Ascending aorta (tissue), 2 donors: ENCODE measurements at places on chromosomes 12 and 14. TPM values are rescaled to one million over a fixed set of nuclear protein-coding genes. Genes with fewer than 3 reads are reported as not detected.

Gene CCDC198
- not detected for total RNA-seq

Gene ZC2HC1C
- total RNA-seq: not detected

Gene CMAS
- total RNA-seq: 13.7 TPM

Gene KERA
- total RNA-seq: not detected

Gene FGF23
- total RNA-seq: not detected

Gene KCNH3
- total RNA-seq: not detected

- no peaks in the 10 kb centered on the region for H3K4me1 ChIP-seq
- no peaks in the 10 kb centered on the region for H3K27me3 ChIP-seq
- no peak overlapping the region for H3K27ac ChIP-seq
These were observed 788.9 kb upstream of the TBX3 start for GRCh38 chr12:115472852-115473251.

DNA sequence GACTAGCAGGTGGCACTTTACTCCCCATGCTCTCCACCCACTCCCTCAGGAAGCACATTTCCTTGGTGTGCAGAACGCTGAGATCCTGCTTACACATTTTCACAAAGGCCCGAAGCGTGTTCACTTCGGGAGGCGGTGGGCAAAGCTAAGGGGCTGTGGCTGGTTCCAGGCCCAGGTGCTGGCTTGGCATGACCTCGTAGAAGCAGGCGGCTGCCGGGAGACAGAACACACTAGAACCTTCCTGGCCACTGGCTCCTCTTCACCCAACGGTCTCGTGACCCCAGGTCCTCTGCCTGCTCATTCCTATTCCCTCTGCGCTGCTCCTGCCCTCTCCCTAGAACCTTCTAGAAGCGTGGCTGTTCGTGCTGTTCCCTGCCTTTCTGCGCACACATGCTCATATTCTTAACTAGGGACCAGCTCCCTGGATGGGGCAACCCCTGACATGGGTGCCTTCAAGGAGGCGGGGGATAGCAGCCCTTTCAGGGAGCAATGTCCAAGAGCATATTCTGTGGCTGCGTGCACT lies 43.3 kb downstream of the ATP23 start:
- H3K4me1 ChIP-seq: no peaks in the 10 kb centered on the region
- no peak overlapping the region for H3K27ac ChIP-seq
- no peak overlapping the region for H3K4me3 ChIP-seq
- no peaks in the 10 kb centered on the region for H3K27me3 ChIP-seq
- no peak for DNase-seq

DNA sequence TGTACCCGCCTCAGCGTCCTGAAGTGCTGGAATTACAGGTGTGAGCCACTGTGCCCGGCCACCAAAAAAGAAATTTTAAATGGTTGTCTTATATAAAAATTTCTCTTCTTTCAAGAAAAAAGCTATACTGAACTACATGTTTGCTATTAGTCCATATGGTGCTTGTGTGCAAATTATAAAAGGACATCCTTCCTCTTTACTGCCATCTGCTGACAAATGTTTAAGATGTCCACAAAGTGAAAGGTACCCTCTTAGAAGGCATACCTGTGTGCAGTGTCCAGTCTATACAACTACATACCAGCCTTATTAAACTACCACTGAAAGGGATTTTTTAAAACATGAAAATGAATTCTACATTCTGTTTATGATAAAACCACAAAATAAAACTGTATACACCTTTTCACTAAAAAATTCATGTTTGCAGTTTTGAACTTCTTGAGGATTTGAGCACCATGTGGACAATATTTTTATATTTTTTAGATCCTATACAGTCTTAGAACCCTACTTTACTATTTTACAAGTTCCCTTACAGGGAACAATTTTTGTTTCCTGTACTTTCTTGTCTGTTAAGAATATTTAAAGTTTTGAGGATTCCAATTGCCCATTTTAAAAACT lies 32.8 kb upstream of the TOMM20L start:
- no peaks in the 10 kb centered on the region for H3K27me3 ChIP-seq
- H3K4me1 ChIP-seq: no peaks in the 10 kb centered on the region
- DNase-seq: no peak
- H3K4me3 ChIP-seq: no peak overlapping the region
- H3K36me3 ChIP-seq: peaks cover 75% of the 10 kb centered on the region

DNA sequence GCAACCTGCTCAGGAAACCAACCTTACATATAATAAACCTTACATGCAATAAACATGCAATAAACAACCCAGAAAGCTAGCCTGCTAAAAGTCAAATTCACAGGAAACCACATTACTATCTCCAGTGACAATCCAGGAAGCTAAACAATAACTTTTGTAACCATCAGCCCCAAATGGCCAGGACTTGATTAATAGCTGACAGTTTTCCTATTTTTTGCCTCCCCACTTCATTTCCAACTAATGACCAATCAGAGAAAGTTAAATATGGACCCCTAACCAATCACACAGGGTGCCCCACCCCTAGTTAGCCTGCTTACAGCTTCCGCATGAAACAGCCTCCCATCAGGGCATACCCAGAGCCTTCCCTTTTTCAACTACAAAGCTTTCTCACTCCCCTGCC lies 152.2 kb upstream of the LMNTD1 start:
- H3K27ac ChIP-seq: no peak overlapping the region
- H3K4me3 ChIP-seq: no peak overlapping the region
- no peaks in the 10 kb centered on the region for H3K36me3 ChIP-seq
- H3K27me3 ChIP-seq: no peaks in the 10 kb centered on the region
- no peak for DNase-seq
- H3K4me1 ChIP-seq: no peaks in the 10 kb centered on the region

- H3K4me3 ChIP-seq: no peak overlapping the region
- no peaks in the 10 kb centered on the region for H3K36me3 ChIP-seq
- no peaks in the 10 kb centered on the region for H3K27me3 ChIP-seq
- peak overlapping the region; percentile 51 for H3K27ac ChIP-seq
These were observed 55.5 kb downstream of the SLC16A7 start for GRCh38 chr12:59651229-59651920.

DNA sequence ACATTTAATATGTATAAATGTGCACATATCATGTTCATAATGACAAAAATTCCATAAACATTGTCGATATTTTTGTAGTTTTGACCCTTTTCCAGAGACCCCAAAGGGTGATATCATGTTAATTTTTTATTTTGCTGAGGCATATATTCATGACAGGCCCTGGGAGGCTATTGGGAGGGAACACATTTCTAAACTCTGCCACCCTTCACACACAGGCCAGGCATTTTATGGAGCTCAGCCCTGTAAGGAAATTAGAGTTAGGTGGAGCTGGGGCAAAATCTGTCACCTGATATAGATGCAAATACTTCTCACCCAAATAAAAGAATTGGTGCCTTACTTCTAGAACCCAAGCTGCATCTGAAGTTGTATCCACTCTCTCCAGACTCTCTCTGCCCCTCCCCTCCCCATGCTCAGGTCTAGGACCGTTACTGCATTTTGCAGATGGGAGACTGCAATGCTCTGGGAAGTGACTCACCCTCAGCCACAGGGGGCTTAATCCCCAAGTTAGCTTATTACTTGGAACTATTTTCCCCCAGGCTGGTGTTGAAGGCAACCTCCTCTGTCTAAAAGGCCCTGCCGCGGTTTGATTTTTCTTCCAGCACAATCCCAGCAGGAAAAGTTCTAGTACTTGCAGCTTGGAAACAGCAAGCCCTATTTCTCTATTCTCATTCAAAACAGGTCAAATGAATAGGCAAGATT lies 238.9 kb downstream of the EMP1 start:
- DNase-seq: no peak
- no peaks in the 10 kb centered on the region for H3K4me1 ChIP-seq
- H3K27ac ChIP-seq: no peak overlapping the region
- no peak overlapping the region for H3K4me3 ChIP-seq
- no peaks in the 10 kb centered on the region for H3K36me3 ChIP-seq

DNA sequence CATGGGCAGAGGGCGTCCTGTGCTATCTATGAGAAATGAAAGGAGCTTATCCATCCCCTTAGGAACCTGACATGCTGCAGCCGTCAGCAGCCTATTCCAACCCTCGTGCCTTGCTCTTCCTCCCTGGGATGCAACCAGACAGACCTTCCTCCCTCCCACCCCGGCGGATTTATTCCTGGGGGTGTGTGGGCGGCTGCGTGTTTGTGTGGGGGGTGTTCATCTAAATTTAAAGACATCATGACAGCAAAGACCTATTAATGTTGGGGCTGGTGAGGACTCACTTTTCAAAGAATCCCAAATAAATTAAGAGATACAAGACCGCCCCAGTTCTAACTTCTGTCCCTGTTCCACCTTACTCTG lies 52.0 kb downstream of the WSCD2 start:
- H3K27ac ChIP-seq: no peak overlapping the region
- no peak for DNase-seq
- no peaks in the 10 kb centered on the region for H3K27me3 ChIP-seq
- H3K4me1 ChIP-seq: no peaks in the 10 kb centered on the region

GRCh38 chr14:90255871-90256270 lies 482 bp upstream of the PSMC1 start:
- H3K36me3 ChIP-seq: peaks cover 13% of the 10 kb centered on the region
- H3K27ac ChIP-seq: peak overlapping the region; percentile 90
- peaks cover 4% of the 10 kb centered on the region for H3K4me1 ChIP-seq
- no peak for DNase-seq

- no peak for DNase-seq
- no peak overlapping the region for H3K27ac ChIP-seq
- H3K27me3 ChIP-seq: no peaks in the 10 kb centered on the region
- no peaks in the 10 kb centered on the region for H3K36me3 ChIP-seq
- peaks cover 19% of the 10 kb centered on the region for H3K4me1 ChIP-seq
These were observed 68.9 kb upstream of the NCOR2 start for GRCh38 chr12:124636138-124636978.

- no peaks in the 10 kb centered on the region for H3K36me3 ChIP-seq
- DNase-seq: no peak
- no peak overlapping the region for H3K27ac ChIP-seq
- no peaks in the 10 kb centered on the region for H3K27me3 ChIP-seq
These were observed 5.5 kb upstream of the VASH1 start for GRCh38 chr14:76755610-76756370.
